Fibroblast of upper back skin (primary cell): ENCODE measurements at places on chromosomes 2 and 18.

DNA sequence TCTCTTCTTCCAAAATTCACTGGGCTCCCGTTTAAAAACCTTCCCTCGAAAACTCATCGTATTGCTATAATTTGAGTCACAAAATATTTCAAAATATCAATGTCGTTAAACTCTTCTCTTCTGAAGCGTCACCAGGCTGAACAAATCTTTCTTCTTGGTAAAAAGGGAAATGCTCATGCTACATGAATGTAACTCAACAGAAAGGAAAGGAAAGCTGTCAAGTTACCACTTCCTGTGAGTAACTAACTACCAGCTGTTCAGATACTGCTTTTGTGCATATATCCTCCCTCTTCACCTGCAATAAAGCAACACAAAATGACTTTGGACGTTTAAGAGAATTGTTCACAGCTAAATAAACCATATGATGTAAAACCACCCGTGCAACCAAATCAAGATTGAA is 95.4 kb downstream of the DOCK10 start:
- DNase-seq, result peak; percentile 78

DNA sequence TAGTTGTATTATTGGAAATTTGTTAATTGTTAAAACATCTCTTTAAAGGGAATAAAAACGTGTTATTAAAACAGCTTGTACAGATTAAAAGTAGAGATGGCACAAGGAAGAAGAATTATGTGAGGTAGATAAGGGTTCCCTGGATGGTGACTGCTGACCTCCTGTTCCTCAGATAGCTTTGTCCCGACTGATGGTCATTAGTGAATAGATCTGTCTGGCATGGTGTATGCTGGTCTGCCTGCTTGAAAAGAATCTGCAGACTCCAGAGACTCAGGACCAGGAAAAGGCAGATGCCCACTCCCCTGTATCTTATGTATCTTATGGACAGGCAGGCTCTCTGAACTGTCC is 5.6 kb upstream of the FARP2 start:
- no peak for DNase-seq

DNA sequence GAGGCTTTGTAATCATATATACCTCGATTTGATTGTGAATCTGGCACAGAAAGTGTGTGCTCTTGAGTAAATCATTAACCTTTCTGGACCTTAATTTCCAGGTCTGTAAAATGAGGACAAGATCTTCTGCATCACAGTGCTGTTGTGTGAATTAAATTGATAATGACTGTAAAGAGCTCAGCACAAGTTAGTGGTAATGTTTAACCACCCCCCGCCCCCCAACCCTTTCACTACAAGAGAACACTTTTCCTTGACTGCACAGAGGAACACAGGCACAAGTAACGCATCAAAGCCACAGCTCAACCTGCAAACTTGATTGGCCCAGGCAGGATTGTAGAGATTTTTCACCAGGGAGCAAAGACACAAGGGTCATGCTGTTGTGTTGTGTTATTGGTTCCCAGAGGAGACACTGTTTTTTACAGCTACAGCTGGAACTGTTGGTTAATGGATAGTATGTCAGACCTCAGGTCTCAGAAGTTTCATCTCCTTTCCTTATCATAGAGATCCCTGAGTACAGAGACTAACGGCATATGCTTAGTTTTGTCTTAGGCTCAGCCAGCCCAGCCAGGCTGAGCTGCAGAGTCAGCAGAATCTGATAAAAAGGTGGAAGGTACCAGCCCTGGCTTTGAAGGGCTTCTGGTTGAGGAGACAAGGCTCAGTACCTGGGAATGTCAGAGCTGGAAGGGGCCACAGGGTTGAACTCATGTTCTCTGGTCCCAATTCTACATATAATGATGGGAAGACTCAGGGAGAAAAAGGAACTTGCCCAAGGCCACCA is 10.6 kb downstream of the SETBP1 start:
- no peak for DNase-seq

DNA sequence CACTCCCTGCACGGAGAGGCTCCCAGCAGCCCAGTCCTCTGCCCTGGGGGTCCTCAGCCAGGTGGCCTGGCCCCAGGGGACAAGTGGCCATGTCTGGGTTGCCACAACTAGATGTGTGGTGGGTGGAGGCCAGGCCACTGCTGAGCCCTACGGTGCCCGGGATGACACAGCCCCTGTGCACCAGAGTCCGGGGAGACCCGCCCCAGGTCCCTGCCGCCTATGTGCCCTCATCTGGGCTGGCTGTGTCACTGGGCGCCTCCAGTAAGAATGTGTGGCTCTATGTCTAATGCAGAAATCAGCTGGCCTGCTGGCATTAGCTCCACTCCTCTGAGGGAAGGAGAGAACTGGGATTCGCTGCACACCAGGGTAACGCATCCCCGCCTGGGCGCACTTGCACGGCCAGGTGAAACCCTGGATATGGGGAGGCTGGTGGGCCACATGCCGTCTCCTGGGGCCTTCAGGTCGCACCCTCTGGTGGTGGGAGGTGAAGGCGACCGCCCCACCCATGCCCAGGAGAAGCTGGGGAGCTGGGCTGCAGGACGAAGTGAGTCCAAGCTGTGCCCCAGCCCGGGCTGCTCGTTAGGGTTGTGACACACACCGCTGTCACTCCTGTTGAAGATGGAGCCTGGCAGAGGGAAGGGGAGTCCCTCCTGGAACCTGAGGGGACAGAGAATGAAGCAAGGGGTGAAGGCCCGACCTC is 136.1 kb downstream of the PTGR3 start:
- no peak for DNase-seq

DNA sequence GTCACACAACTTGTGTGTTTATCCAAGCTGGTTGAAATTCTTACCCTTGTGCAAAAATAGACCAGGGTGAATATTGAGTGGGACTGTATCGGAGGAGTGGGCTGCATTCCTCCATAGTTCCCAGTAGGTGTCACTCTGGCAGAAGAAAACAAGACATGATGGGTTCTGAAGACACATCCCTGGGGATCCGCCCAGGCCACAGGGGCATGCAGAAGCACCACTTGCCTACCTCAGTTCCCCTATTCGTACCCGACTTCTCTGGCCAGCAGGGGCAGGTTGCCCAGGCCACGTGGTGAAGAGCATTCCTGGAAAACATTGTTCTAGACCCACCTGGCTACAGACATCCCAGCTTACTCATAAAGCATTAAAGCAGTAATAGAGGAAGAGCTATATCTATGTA is 168.2 kb downstream of the FAM210A start:
- peak; percentile 39 for DNase-seq

- no peak for DNase-seq
These were observed 65.3 kb downstream of the KCTD18 start for GRCh38 chr2:200444530-200444929.

- DNase-seq, result no peak
These were observed 2.2 kb downstream of the MYO3B start for GRCh38 chr2:170180031-170180566.

- no peak for DNase-seq
These were observed 179.1 kb downstream of the ETAA1 start for GRCh38 chr2:67576226-67576625.

GRCh38 chr2:70977605-70978205 is 725 bp upstream of the ANKRD53 start:
- DNase-seq, result peak; percentile 84

DNA sequence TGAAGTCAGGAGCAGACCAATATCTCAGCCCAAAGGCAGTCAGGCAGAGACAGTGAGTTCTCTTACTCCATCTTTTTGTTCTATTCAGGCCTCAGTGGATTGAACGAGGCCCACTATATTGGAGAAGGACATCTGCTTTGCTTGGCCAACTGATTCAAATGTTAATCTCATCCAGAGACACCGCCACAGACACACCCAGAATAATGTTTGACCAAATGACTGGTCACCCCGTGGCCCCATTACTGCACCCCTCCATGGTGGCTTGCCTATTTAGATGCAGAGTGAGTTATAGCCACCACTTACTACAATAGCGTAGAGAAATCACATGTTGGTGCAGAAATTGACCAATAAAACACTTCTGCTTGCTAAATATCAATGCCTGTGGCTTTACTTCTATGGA is 88.1 kb downstream of the HRH4 start:
- DNase-seq, result no peak

DNA sequence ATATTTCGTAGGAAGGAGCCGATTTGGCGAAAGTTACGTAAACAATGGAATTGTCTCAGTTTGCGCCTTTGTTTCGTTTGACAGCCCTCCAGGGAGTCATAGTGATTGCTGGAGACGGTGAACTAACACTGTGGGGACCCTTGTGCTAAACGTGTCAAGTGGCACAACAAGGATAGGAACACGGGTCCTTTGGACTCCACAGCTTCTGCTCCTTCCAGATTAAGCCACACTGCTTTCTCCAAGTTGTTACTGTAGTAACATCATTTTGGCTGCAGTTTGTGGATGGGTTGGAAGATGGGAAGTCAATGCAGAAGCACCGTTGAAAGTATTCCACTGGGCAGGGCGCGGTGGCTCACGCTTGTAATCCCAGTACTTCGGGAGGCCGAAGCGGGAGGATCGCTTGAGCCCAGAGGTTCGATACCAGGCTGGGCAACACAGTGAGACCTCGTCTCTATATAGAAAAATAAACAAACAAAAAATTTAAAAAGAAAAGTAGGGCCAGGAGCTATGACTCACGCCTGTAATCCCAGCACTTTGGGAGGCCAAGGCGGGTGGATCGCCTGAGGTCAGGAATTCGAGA is 636 bp upstream of the IMMT start:
- no peak for DNase-seq

GRCh38 chr2:97831121-97831520 is 117.7 kb downstream of the ZAP70 start:
- DNase-seq, result no peak

GRCh38 chr2:171394164-171394740 is 39.5 kb downstream of the METTL8 start:
- no peak for DNase-seq

DNA sequence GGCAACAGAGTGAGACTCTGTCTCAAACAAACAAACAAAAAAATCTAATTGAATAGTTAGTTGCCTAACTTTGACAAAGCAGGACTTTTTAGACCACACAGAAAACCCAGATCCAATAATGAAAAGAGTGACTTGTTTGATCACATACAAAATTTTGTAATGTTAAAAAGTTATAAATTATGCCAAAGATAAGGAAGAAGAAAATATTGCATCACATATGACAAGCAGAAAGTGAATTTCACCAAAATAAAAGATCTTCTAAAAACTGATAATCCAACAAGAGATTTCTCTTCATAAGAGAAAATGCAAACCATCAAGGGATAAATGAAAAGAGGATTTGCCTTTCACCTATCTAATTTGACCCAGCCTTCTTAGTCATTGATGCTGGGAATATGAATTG is 2.8 kb upstream of the RMP24 start:
- DNase-seq, result no peak

- DNase-seq, result no peak
These were observed 83.1 kb upstream of the KLF7 start for GRCh38 chr2:207248702-207249377.

- DNase-seq, result peak; percentile 24
These were observed 214.5 kb upstream of the SLC8A1 start for GRCh38 chr2:40666398-40666797.

- no peak for DNase-seq
These were observed 206.0 kb upstream of the SPRED2 start for GRCh38 chr2:65638443-65638842.

DNA sequence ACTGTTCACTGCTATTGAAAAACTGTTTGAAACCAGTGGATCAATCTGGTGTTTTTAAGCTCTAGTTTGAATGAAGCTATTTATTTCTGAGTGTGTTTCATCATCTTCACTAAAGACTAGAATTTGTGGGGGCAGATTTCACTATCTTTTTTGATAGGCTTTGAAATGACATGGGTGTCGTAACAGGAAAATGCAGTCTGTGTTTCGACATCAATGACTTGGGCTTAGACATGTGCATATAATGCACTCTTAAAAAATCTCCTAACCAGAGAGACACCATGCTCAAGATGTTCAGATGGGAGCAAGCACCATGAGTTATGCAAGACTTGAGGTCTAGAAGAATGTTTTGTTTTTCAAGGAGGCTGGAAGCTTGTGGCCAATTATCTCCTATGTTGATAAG is 221.6 kb downstream of the GPD2 start:
- no peak for DNase-seq

- DNase-seq, result peak; percentile 24
These were observed at the start of gene SP5 for GRCh38 chr2:170715062-170715931. SP5 (plus strand) TSS chr2:170715337; CDS start chr2:170715513, 176 bp downstream.

DNA sequence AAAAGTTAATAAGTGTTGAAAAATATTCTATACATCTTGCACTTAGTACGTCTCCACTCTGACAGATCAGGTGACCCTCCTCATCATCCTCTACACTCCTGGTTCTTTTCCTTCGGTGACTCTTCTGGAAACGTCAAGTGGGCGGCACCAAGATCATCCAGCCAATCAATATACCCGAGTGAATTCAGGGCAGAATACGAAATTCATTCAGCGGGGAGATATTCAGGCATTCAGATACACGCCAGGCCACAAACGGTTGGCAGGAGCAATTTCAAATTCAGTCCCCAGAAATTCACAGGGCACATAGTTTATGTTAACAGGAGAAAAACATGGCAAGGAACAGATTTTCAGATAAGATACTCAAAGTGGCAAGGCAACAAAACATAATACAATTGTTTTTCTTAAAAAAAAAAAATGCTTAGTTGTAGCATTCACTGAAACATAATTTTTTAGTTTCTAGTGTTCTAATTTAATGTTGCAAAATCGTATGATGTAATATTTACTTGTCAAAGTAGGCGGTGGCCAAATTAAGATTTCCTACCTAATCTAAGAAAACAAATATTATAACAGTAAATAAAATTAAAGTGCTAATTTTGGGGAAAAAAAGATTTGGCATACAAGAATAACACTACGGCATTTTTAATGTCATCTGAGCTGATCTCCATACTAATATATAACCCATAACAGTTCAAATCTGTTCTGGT is 4.2 kb downstream of the CLK1 start:
- peak; percentile 10 for DNase-seq

- DNase-seq, result no peak
These were observed 17.4 kb upstream of the ADGRF3 start for GRCh38 chr2:26363958-26364357.

DNA sequence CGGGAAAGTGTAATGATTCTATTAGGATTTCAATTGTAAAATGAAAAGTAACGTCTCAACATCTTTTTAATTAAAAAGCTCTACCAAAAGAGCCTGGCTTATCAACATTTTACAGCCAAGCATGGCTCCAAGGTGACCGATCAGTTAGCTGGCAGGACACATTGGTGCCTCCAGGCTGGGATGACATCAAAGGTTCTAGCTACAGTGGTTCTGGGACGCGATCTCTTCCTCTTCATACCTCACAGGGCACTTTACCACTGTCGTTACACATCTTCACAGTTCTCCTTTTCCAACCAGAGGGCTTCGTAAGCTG is 693 bp downstream of the ORC2 start:
- no peak for DNase-seq

DNA sequence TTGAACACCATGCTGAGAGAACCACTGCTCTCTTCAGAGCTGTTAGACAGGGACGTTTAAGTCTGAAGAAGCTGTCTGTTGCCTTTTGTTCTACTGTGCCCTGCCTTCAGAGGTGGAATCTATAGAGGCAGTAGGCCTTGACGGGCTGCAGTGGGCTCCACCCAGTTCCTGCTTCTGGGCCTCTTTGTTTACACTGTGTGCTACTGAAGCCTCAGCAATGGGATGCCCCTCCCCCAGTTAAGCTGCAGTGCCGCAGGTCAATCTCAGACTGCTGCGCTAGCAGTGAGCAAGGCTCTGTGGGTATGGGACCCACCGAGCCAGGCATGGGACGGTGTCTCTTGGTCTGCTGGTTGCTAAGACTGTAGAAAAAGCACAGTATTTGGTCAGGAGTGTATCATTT is 162.3 kb upstream of the NXPH2 start:
- no peak for DNase-seq
